ENCODE measurements at places on chromosomes 6 and 20.

- DNase-seq: no peak
Measured at GRCh38 chr6:28553986-28554881, 28.6 kb downstream of the GPX5 start.

GRCh38 chr6:56961151-56961550 is 6.2 kb downstream of the BEND6 start:
- no peak for DNase-seq

- DNase-seq: no peak
Measured at GRCh38 chr6:37192666-37193065, 22.7 kb downstream of the PIM1 start.

GRCh38 chr6:169832247-169832948 is 81.0 kb downstream of the ERMARD start:
- no peak for DNase-seq

- DNase-seq: peak; percentile 36
Measured at GRCh38 chr6:27810768-27811450, 101.3 kb downstream of the OR2B2 start.

GRCh38 chr20:3276680-3277015 is 37.7 kb upstream of the SLC4A11 start:
- DNase-seq: no peak

- no peak for DNase-seq
Measured at GRCh38 chr20:20255099-20255498, 112.8 kb upstream of the INSM1 start.

Measured in fibroblast of skin of right biceps (primary cell).